ENCODE measurements at places on chromosomes 3 and 15.

DNA sequence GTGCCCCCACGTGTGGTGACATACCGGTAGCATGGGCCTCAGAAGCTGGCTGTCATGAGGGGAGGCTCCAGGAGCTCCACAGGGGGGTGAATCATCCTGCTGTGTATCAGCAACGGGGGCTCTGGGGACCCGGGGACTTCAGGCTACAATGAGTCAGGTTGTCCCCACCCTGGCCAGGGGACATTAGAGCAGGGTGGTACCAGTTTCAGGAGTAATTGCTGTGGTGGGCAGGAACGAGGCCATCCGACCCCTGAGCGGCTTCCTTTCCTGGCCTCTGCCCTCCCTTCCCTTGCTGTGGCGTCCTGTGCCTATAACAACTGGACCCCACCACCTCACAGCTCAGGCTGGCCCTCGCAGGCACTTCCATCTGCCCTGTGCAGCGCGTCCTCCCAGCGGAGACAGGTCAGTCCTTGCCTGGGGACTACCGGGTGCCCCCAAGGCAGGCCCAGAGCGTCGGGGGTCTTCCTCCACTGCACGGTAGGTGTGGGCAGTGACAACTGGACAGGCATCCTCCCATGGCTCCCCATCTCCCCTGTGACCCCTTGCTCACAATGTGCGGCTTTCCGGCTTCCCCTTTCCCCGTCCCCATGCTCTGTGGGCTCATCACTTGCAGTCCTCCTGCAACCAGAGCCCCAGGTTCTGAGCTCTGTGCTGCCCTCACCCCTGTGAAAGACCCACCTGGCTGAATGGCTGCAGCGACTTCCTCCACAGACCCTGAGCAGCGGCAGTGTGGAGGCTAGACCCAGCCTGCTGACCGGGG lies 57.0 kb downstream of the KLF15 start:
- DNase-seq, result no peak

DNA sequence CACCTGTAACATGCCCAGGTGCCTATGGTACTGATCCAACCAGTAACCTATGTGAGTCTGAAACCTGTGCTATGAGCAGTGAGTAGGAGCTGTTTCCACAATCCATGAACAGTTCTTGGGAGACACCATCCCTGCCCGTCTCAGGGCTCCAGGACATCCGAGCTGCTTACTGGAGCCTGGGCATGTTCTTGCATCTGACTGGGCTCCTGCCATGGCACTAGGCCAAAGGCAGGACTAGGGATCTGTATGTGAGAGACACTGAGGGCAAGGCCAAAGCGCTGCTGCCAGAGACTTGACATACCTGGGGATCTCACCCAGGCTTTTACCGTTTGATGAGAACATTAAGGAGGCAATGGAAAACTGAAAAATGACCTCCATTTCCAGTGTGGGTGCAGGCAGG lies 59.8 kb downstream of the WDR76 start:
- no peak for DNase-seq

GRCh38 chr3:187997946-187998561 lies 155.9 kb upstream of the LPP start:
- no peak for DNase-seq

DNA sequence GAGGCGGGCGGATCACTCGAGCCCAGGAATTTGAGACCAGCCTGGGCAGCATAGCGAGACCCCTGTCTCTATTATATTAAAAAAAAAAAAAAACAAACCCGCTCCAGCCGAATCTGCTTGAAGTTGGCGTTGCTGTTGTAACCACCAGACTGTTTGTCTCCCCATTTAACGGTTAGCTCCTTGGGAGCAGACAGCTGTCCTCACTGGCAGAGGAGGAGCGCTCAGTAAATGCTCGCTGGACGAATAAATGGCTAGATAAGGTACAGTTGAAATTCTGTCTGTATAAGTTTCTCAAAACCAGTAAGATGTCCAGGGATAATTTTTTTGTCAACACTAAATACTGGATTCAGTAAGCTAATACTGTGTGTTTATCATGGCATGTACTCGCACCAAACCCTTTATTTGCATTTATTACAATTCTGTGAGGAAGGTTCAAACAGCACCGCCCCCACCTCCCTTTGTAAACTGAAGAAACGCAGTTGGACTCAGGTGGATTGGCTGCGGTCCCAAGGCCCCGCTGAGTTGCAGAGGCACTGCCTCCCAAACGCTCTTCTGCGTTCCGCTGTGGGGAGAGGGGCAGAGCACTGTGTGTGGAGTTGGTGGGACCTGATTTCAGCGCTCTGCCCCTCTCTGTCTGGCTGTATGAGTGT lies 1.1 kb downstream of the RCCD1 start:
- no peak for DNase-seq

- DNase-seq, result no peak
Measured at GRCh38 chr15:41934843-41935242, 37.5 kb downstream of the EHD4 start.

DNA sequence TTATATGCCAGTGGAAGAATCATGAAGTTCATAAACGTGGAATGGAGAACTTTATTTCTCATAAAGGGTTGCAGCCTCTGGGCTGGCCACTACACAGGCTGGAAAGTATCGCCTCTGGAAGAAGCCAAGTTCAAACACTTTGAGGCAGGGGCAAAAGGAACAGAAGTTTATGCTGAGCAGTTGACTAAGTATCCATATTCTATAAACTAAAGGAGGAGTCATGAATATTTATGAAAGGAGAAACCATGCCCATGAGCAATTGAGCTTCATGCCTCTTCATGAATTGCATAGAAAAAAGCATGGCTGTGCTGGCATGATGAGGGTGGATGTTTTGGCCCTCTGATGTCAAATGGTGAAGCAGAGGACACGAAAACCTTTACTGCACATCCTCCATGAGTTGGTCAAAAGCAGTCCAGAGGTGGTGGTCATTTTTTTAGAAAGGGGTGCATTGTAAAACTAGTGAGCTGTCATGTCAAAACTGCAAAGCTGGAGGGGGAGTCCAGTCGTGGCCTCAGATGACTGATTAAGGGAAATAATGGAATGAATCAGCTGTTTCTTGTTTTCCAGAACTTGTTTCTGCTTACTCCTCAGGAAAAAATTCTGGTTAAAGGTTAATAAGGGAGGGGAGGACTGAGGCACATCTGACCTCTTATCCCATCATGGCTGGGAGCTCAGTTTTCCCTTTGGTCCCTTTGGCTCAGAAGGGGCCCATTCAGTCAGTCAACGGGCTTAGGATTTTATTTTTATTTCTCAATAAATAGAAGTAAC lies 276.7 kb downstream of the CHL1 start:
- DNase-seq, result no peak

GRCh38 chr3:1677576-1678156 lies 421.0 kb upstream of the CNTN4 start:
- DNase-seq, result no peak

- no peak for DNase-seq
Measured at GRCh38 chr15:90638201-90638691, 78.9 kb upstream of the BLM start.

DNA sequence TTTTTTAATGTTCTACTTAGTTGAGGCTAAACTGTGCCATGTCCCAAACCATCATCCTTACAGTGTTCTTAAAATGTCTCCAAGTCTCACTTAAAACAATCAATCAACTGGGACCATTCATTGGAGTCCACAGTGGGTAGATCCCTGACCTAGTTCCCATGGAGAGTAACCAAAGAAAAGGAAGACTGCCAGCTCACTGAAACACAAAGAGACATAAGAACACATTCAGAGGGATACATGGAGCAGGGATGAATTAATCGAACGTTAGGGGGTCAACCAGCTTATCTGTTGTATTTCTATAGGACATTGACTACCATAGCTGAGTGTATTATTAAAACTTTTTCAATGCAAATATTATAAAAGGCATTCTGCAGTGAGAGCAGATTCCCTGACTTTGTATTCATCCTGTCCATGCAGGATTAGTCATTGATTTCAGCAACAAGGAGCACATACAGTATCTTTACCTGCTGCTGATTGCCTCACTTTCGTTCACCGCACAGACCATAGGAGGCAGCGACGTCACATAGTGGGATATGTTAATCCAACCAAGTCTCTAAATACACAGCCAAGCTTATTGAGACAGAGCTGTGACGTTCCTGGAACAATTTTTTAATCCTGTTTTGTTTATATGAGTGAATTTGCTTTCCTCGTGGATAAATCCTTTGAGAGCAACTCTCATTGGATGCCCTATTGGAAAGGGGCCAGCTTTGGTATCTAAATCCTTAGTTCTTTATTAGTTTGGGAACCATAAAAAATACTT lies 364.9 kb upstream of the RBMS3 start:
- no peak for DNase-seq

GRCh38 chr15:75025107-75025506 lies 1.7 kb downstream of the PPCDC start:
- DNase-seq, result no peak

- no peak for DNase-seq
Measured at GRCh38 chr3:184740509-184741258, 28.8 kb upstream of the MAGEF1 start.

- DNase-seq, result no peak
Measured at GRCh38 chr15:73493922-73494321, 51.0 kb downstream of the REC114 start.

DNA sequence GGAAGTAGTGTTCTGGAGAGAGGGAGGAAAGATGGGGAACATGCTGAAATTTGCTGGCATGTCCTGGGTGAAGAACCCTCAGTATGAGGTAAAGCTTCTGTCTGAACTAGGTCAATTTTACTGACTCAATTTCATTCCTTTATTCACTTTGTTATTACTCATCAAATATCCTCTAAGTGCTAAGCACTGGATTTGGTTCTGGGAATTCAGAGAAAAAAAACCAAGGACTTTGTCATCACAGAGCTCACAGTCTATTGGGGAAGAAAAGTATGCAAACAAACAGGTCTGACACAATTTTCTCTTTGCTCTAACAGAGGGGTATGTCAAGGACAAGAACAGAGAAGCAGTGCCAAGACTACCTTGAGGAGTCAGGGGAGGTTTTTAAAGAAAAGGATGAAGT lies 68.0 kb downstream of the TFG start:
- no peak for DNase-seq

- DNase-seq, result no peak
Measured at GRCh38 chr3:105101603-105102002, 265.1 kb upstream of the ALCAM start.

- DNase-seq, result no peak
Measured at GRCh38 chr3:11145888-11146287, 8.4 kb upstream of the HRH1 start.

DNA sequence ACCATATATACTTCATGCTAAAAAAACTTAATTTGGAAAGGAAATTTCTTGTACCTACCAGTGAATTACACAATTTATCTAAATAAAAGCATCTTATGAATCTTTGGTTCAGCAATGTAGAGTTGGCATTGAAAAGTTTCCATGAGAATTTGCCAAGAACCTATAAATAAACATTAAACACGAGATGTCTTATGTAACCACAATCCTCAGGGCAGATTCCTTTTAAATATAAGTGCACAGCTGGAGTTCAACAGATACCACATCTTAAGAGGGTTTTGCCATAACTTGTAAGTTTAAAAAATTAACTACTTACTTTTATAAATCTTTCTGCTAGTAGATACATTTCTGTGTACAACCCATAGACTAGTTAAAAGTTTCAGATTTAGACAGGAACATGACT lies 499.3 kb upstream of the ARRDC4 start:
- no peak for DNase-seq

GRCh38 chr3:94026623-94027022 lies 1.8 kb downstream of the STX19 start:
- DNase-seq, result no peak

Measured in DMS 273 treated with DMSO at 0.1 percent for 48 hours (cell line).